ENCODE measurements at places on chromosomes 2 and 18. TPM values are rescaled to one million over a fixed set of nuclear protein-coding genes. Genes with fewer than 3 reads are reported as not detected.

REG1B gene
- 1.5 TPM for polyA plus RNA-seq

DNA sequence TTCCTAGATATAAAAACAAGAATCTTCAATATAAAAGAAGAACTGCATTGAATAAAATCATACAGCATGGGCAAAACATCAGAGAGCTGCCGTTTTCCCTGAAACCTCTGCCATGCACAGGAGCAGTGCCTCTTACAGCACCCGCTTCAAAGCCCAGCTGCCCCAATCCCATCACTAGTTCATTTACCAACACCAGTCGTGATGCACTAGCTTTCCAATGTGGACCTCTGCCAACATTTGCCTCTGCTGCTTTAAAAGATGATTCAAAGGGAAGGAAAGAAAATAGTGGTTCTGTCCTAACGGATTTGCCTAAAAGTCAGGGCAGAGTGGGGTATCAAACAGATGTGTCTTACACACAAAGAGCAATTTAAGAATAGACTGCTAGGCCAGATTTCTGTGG is 43.4 kb upstream of the AP1S3 start:
- DNase-seq: no peak

DNA sequence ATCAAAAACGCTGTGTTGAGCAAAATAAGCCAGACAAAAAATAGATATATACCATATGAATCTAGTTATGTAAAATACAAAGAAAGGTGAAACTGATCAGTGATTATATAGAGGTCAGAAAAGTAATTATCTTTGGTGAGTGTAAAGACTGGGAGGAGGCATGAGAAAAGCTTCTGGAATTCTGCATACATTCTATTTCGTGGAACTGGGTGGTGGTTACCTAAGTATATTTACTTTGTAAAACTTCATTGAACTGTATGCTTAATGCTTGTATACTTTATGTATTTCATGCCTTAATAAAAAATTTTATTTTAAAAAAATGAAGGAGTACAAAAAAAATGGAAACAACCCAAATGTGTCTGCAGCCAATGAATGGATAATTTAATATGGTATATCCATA is 153.1 kb upstream of the ALPP start:
- DNase-seq: no peak

DNA sequence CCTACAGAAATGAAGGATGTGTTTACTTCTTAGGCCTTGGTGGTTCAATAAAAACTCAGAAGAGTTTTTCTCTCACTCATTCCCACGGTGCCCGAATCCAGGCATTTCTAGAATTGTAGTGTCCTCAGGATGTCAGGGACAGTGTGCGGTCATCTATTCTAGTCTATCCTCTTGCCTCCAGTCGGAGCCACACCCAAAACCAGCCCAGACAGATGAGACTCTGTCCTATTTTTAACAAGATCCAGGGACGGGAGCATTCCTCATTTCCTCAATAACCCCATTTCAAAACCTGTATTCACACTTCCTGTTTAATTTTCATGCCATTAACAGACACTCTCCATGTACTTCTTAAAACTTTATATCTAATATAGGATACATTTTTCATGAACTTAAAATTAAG is 11.6 kb upstream of the RBMS1 start:
- DNase-seq: no peak

- DNase-seq: no peak
Observed at GRCh38 chr2:75952173-75952572, 241.5 kb upstream of the GCFC2 start.

DNA sequence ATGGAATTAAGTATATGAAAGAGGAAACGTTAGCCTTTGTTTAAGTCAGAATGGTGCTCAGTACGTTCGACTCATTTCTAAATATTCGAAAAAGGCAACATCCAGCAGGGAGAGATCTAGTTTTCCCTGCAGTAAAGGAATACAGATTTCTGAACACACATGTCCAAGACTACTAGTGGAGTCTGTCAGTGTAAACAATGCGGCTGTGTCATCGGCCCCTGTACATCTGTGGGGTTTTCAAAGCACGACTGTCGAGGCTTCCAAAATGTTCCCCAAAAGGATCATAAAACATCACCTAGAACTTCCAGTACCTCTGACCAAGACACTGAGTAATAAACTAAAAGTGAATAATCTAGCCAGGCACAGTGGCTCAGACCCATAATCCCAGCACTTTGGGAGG is 112.8 kb downstream of the ZNF516 start:
- no peak for DNase-seq

DNA sequence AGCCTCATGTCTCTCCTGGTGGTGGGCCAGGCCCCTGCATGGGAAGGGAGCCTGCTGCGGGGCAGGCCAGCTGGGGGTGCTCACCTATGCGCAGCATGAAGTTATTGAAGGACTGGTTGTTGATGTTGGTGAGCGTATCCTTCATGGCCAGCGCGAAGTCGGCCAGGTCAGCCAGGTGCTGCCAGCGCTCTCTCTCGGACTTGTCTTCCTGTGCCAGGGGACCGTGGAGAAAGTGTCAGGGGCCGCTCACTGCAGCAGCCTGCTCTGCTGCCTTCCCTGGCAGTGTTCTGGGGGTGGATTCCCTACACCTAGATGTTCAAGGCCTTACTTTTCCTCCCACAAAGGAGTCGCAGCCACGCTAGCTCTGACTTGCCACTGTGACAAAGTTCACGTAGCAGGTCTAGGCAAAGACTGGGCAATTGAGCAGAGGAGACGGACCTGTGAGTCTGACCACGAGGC is 28.2 kb downstream of the CENPO start:
- DNase-seq: no peak

- no peak for DNase-seq
Observed at GRCh38 chr18:58315739-58316215, 271.8 kb downstream of the NEDD4L start.

- peak; percentile 48 for DNase-seq
Observed at GRCh38 chr2:20925265-20925889, 102.5 kb upstream of the LDAH start.

- DNase-seq: no peak
Observed at GRCh38 chr2:128487650-128488387, 169.2 kb upstream of the HS6ST1 start.

GRCh38 chr2:120989512-120990441 is 254.1 kb downstream of the GLI2 start:
- peak; percentile 5 for DNase-seq

DNA sequence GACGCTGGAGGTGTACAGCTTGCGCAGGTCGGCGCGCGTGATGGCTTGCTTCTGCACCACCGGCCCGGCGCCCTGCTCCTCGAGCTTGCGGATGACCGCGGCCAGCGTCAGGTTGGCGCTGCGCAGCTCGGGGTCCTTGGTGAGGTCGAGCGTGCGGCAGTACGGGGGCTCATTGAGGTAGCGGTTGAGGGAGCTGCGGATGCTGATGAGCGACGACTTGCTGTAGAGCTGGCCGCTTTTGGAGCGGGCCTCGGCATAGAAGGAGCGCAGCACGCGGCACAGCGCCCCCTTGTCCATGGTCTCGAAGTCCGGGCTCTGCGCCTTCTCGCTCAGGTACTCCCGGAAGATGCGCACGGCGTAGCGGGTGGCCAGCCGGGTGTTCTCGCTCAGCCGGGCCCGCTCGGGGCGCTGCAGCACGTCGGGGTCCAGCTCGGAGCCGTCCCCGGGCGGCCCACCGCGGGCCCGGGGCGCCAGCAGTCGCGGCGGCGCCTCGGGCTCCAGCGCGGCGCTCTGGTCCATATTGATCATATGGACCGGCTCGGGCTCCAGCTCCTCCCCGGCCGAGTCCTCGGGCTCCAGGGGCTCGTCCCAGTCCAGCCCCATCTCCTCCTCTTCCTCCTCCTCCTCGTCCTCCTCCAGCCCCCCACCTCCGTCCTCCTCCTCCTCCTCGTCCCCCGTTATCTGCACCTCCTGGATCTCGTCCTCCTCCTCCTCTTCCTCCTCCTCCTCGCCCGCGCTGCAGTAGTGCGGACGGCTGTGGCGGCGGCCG is 523 bp downstream of the KCTD1 start:
- DNase-seq: peak; percentile 91

DNA sequence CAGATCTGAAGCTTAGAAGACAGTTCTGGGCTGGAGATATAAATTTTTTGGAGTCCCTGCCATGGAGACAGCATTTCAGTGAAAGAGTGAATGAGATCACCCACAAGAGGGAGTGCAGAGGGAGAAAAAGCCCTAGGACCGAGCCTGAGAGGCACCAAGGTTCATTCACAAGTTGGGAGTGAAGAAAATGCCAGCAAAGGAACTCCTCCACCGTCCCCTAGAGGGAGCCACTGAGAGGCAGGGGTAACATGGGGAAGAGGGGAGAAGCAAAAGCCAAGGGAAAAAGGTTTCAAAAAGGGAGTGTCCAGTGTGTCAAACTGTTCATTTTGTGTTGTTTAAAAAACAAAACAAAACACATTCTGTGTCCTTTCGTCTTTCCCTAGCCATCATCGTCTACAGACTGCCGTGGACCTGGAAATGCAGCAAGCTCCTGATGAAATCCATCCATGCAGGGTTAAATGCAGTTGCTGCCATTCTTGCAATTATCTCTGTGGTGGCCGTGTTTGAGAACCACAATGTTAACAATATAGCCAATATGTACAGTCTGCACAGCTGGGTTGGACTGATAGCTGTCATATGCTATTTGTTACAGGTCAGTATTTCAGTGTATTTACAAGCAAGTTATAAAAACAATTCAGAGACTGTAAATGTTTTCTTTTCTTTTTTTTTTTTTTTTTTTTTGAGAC is 19.1 kb downstream of the CYBRD1 start:
- DNase-seq: no peak

- no peak for DNase-seq
Observed at GRCh38 chr2:184178229-184178628, 420.1 kb upstream of the ZNF804A start.

DNA sequence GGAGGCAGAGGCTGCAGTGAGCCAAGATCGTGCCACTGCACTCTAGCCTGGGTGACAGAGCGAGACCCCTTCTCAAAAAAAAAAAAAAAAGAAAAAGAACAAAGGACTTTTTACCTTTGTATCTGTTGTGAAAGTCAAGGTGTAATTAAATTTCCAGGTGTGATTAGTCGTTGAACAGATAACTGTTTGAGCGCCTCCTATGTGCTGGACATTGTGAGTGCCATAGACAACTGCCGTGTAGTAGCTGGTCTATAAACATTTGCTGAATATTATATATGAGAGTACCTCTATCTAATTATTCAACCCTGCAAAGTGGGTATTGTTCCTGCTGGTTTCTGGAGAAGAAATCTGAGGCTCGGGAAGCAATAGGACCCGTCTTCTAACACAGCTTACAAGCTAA is 71.8 kb downstream of the ASAP2 start:
- DNase-seq: no peak

- DNase-seq: no peak
Observed at GRCh38 chr2:98691303-98691702, 39.6 kb downstream of the MGAT4A start.

GRCh38 chr2:241390301-241391206 is 34.5 kb downstream of the FARP2 start:
- no peak for DNase-seq

GRCh38 chr2:189022053-189022481 is 47.9 kb downstream of the COL3A1 start:
- no peak for DNase-seq

Measured in kidney (tissue), 22 donors.